ENCODE measurements at places on chromosomes 13 and 19.
A peak's percentile ranks its signal among the peaks of the same experiment; 100 is the strongest.

DNA sequence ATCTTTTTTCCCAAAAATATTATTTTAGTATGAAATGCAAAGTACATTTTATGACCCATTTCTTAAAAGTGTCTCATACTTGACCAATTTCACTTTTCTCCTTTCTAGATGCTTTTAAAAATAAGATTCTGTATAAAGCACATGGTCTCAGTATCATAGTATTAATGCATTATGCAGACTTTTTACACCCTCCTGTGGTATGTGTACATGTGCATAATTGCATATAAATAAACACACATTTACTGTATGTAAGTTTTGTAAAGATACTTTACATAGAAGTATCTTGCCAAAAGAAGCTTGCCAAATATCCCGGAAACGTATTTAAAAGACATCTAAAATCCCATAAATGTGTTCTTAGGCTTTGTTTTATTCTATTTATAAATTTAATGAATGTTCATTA, 85.1 kb upstream of the MAB21L1 start:
- no peak for DNase-seq

GRCh38 chr19:49502866-49503581, 6.8 kb downstream of the RPS11 start:
- DNase-seq, result peak; percentile 59

GRCh38 chr13:34628209-34628682, 313.8 kb upstream of the NBEA start:
- DNase-seq, result no peak

- DNase-seq, result no peak
Measured at GRCh38 chr19:29259153-29259552, 46.2 kb upstream of the UQCRFS1 start.

DNA sequence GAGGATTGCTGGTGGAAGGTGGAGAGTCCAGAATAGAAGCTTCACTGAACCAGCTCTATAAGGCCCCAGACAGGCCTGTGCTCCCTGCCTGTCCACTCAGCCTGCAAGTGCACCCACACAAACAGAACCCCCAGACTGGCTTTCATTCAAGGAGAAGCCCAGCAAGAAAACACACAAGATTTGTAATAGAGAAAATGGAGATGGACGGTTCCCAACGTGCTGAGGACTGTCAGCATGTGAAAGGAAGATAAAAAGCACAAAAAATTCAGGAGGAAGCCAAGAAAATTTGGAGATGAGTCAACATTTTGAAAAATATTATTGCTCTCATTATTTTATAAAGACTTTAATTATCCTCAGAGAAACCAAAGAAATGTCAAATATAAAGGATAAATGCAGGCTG, 218.2 kb upstream of the SLC10A2 start:
- no peak for DNase-seq

DNA sequence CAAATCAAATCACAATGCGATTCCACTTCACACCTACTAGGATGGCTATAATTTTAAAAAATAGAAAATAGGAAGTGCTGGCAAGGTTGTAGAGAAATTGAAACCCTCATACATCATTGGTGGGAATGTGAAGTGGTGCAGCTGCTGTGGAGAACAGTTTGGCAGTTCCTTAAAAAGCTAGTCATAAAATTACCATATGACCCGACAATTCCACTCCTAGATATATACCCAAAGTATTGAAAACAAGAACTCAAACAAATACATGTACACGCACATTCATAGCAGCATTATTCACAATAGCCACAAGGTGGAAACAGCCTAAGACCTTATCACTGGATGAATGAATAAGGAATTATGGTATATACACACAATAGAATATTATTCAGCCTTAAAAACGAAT, 12.0 kb downstream of the HMGB1 start:
- peak; percentile 29 for DNase-seq

DNA sequence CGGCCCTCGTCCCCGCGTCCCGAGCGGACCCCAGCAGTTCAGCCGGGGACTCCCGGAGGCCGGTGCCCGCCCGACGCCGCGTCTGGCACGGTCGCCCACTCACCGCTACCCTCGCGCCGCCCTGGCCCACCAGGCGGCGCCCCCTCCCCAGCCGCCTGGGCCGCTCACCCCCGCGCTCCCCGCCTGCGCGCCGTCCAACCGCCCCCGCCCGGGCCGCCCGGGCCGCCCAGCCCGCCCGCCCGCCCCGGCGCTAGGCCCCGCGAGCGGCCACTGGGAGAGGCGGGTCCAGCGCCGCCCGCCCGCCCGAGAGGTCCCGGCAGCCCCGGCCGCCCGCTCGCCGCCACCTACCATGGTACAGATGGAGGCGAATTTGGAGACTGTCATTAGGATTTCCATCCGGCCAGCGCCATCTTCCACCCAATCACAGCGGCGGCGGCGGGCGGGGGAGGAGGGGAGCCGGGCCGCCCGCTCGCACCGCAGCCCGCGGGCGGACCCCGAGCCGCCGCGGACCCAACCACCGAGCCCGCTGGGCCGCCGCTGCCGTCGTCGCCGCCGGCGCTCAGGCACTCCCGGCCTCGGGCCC, at the start of gene USP12:
USP12 (minus strand) TSS at position 568 of the 583 bp plus-strand sequence; CDS start at position 396, 172 bp downstream.
- no peak for DNase-seq

- DNase-seq, result no peak
Measured at GRCh38 chr13:109131698-109132257, 502.4 kb downstream of the MYO16 start.

- no peak for DNase-seq
Measured at GRCh38 chr13:77911751-77912150, 6.9 kb downstream of the EDNRB start.

DNA sequence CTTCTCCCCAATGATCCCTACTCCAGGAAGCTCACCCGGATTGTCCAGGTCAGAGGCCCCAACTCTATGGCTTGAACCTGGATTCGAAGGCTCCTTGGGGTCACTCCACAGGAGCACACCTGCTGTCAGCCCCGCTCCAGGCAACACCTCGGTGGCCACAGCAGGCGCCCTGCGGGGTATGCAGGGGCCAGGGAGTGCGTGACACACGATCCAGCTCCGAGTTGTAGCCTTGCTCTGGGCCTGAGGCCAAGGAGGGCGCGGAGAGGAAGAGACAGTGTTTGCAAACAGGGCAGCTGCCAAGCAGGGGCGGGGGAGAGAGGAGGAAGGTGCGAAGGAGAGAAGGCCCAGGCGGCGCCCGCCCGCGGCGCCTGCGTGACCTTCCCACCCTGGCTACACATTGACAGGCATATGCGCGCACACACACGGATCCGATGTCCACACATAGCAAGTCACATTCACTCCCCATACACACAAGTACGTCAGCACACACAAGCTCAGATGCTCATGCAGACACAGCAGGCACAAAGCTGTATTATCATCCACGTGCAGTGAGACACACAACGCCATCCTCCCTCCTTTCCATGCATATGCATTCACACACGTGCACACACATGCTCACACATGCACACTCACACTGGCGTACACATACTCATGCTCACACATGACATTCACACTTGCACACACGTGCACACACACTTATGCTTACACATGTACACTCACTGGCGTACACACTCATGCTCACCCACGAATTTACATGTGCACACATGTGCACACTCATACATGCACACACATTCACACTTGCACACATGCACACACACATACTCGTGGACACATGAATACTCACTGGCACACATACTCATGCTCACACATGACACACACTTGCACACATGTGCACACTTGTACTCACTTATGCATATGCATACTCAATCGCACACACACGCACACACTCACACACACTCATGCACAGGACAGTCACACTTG, 10.4 kb downstream of the SBK2 start:
- peak; percentile 35 for DNase-seq

DNA sequence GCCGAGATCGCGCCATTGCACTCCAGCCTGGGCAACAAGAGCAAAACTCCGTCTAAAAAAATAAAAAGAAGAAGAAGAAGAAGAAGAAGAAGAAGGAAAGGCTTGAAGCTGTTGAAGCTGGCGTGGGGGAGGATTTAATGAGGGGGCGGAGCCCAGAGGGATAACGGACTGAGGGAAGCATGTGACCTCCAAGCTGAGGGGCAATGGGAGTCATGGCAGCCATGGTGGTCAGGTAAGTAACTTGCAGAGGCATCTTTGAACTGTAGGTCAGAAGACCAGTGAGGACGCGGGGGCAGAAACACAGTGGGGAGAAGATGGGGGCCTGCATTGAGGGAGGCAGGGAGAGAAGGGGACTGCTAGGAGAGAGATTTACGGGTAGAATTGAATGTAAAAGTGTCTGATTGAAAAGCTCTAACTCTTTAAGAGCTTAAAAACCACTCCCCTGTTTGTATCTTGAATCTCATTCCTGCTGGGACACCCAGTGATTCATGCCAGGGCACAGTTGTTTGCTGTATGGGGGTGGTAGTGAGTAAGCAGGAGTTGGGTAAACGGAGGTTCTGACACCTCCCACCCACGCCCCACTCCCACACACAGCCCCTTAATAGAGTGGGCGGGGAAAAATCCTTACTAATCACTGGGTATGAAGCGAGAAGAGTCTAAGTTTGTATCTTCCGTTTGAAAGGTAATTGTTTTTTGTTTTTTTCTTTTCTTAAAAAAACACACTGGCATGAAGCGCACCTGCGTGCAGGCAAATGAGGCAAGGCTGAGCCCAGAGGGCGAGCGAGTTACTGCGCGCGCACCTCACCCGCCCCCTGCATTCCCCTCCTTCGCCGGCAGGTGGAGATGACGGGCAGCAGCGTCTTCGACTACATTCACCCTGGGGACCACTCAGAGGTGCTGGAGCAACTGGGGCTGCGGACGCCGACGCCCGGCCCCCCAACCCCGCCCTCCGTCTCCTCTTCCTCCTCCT, 13.0 kb downstream of the TMEM160 start:
- peak; percentile 97 for DNase-seq

GRCh38 chr13:32041429-32041828, 9.9 kb downstream of the FRY start:
- DNase-seq, result no peak

GRCh38 chr13:38703255-38703654, 16.4 kb downstream of the FREM2 start:
- DNase-seq, result no peak

DNA sequence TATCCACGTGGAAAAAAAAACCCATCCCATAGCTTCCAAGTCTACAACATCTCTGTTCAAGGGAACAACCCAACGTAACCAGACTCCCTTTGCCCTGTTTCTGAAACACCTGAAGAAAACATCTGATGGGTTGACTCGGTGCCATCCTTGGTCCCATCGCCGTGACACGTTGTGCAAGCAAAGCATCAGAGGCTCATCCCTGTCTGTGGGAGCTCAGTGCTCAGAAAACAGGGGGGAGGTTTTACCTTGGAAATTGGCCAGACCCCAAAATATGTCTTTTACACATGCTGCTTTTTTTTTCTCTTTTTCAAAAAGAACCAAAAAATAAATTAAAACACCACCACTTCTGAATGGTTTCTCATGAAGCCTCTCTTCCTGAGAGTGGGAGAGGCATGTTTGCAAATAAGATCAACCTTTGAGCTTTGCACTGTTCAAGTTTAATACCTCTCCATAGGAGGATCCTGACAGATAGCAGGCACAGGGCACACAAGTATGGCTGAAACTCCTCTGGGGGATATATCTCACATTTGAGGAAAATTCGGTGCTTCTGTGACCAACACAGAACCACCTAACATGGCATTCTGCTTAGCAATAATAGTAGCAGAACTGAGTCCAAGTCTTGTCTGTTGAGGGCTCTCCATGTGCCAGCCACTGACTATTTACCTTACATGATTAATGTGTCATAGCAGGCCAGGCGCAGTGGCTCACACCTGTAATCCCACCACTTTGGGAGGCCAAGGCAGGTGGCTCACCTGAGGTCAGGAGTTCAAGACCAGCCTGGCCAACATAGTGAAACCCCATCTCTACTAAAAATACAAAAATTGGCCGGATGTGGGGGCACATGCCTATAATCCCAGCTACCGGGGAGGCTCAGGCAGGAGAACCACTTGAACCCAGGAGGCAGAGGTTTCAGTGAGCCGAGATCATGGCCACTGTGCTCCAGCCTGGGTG, 7.0 kb upstream of the PVR start:
- DNase-seq, result no peak

- peak; percentile 3 for DNase-seq
Measured at GRCh38 chr19:8654591-8655339, 24.3 kb downstream of the NFILZ start.

DNA sequence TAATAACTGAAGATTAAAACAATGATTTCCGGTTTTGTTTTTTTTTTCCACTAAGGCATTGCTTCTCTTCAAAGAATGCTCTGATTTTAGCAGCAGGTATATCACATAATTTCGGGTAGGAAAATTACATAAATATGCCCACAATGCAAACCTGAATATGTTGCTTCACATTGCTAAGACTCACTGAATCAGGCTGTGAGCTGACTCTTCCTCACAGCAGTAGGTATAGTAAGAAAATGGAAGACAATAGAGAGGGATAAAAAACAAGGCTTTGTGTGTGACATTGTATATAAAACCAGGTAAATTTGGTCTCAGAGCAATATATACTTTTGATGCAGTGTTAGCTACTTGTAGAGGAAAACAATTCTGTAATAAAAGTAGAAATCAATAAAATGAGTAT, 1355.0 kb downstream of the OLFM4 start:
- no peak for DNase-seq

- DNase-seq, result peak; percentile 85
Measured at GRCh38 chr19:48752496-48753365, at the start of gene FUT1. TSS of gene FUT1 (minus strand) at chr19:48752641. CDS start at chr19:48751281, 1,360 bp downstream.

DNA sequence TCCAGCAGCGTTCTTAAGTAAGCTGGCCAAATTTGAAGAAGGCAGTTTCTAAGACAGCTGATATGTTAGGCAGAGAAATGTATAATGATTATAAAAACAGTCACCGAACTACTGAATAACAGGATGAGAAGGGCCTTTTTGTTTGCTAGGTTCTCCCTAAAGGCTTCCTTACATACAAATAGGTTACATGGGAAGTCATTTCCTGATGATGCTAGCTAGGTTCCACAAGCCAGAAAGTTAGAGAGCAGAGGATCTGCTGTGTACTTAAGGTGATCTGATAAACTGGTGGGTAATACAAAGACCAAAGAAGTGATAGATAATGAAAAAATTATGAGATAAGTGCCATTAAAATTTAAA, 139.7 kb downstream of the VWA8 start:
- DNase-seq, result no peak

- DNase-seq, result no peak
Measured at GRCh38 chr19:18408053-18408476, 10.6 kb upstream of the LRRC25 start.

DNA sequence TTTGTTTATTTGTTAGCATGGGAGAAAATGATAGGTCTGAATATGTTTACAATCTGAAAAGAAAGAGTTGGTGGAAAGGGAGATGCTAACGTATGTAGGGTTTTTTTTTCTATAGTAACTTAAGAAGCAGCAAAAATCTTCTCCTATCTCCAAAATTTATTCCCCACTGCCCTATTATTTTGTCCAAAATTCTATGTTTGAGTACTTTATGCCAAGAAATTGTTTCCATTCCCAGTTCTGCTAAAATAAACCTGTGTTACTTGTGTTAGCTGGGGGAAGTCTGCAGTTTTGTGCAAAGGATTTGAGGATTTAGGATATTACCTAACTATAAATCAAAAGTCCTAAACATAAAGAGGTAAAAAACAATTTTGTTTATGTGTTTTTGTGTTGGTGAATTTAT, 2770.4 kb upstream of the PCDH20 start:
- DNase-seq, result no peak

- no peak for DNase-seq
Measured at GRCh38 chr19:39197808-39198207, 1.0 kb downstream of the NCCRP1 start.

- no peak for DNase-seq
Measured at GRCh38 chr19:50899569-50899968, 11.6 kb downstream of the KLK4 start.

GRCh38 chr13:87244256-87244890, 426.8 kb upstream of the SLITRK5 start:
- no peak for DNase-seq

- no peak for DNase-seq
Measured at GRCh38 chr13:93228643-93228937, 2.0 kb downstream of the GPC6 start.
